ENCODE measurements at places on chromosomes 1 and 21. TPM values are rescaled to one million over a fixed set of nuclear protein-coding genes. Genes with fewer than 3 reads are reported as not detected.

The KIAA0040 gene
- 79.4 TPM for total RNA-seq

The SPATA21 gene
- 0.05 TPM for total RNA-seq

The KCNJ9 gene
- total RNA-seq: not detected

GRCh38 chr1:185068341-185068740, 23.0 kb downstream of the RNF2 start:
- no peak overlapping the region for H3K4me3 ChIP-seq
- H3K4me1 ChIP-seq: peaks cover 5% of the 10 kb centered on the region

GRCh38 chr1:203126151-203126865, 1.2 kb upstream of the ADORA1 start:
- H3K27me3 ChIP-seq: peaks cover 71% of the 10 kb centered on the region
- H3K4me1 ChIP-seq: peaks cover 11% of the 10 kb centered on the region
- H3K27ac ChIP-seq: no peak overlapping the region

DNA sequence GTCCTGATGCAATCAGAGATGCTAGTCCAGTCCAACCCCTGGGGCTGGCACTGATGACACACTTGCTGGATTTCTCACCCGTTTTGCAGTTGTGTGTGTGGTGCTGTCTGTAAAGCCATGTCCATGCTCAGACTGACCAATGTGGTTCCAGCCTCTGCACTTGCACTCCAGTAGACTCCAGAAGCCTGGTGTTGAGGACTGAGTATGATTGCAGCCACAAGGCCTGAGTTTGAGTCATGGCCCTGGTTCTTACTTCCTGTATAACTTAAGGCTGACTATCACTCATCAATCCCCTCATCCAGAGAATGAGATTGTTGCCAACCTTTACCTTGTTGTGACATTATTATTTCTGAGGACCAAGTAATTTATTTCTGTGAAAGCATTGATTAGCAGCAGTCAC, 34.8 kb upstream of the IKBKE start:
- H3K27me3 ChIP-seq: no peaks in the 10 kb centered on the region
- no peak for DNase-seq
- H3K36me3 ChIP-seq: peaks cover 81% of the 10 kb centered on the region
- no peak overlapping the region for H3K27ac ChIP-seq

- H3K4me3 ChIP-seq: no peak overlapping the region
- peaks cover 25% of the 10 kb centered on the region for H3K36me3 ChIP-seq
- no peaks in the 10 kb centered on the region for H3K27me3 ChIP-seq
- peak overlapping the region; percentile 51 for H3K27ac ChIP-seq
Observed at GRCh38 chr1:234246638-234247116, 126.6 kb upstream of the COA6 start.

DNA sequence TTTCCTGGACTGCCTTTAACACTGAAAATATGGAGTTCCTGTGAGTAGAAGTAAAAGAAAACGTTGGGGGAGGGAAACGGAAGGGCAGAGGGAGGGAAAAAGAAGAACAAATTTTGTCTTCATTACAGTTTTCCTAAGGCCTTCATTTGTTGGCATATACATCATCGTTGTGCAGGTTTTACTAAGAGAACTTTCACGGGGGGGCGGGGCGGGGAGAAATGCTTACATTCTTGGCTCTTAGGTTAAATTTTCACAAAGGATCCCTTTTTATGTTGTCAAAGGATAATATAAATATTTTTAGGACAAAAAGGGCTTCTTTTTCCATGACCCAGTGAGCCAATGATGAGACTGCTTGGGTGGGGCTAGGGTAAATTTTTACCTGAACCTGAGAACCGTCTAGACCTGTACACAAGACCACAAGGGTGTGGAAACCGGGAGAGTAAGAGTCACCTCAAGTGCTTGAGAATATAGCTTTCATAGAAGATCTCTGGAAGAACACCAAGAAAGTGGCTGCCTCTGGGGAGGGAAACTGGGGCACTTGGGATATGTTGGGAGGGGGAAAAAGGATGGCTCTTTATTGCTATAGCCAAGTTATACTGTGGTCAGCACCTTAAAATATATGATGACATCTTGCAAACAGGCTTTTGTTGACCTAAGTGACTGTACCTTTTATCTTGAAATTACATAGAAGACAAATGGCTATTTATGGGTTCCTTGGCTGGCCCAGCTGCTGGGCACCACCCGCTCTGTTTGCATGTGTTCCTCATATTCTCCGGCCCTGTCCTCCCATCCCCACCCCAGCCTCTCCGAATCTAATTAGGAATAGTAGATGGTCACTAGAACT, 2.0 kb upstream of the UTP25 start:
- peaks cover 10% of the 10 kb centered on the region for H3K36me3 ChIP-seq
- H3K27ac ChIP-seq: no peak overlapping the region
- peaks cover 19% of the 10 kb centered on the region for H3K27me3 ChIP-seq
- DNase-seq: no peak
- peaks cover 36% of the 10 kb centered on the region for H3K4me1 ChIP-seq

- DNase-seq: no peak
- no peak overlapping the region for H3K27ac ChIP-seq
- no peak overlapping the region for H3K4me3 ChIP-seq
- peaks cover 26% of the 10 kb centered on the region for H3K4me1 ChIP-seq
Observed at GRCh38 chr1:151315565-151316235, 11.5 kb downstream of the PI4KB start.

GRCh38 chr1:201509601-201510374, 2.9 kb upstream of the CSRP1 start:
- peaks cover 49% of the 10 kb centered on the region for H3K4me1 ChIP-seq
- H3K27ac ChIP-seq: no peak overlapping the region
- no peak for DNase-seq
- H3K36me3 ChIP-seq: no peaks in the 10 kb centered on the region
- H3K27me3 ChIP-seq: no peaks in the 10 kb centered on the region

All from activated CD4-positive, alpha-beta memory T cell treated with anti-CD3 and anti-CD28 coated beads, Interleukin-2, amount 10 ng/mL, durations not matched to agents 7 days and 5 days (primary cell).